Activated T-cell treated with anti-CD3 and anti-CD28 coated beads for 1 hour (primary cell): ENCODE measurements at places on chromosomes 7 and 10.

DNA sequence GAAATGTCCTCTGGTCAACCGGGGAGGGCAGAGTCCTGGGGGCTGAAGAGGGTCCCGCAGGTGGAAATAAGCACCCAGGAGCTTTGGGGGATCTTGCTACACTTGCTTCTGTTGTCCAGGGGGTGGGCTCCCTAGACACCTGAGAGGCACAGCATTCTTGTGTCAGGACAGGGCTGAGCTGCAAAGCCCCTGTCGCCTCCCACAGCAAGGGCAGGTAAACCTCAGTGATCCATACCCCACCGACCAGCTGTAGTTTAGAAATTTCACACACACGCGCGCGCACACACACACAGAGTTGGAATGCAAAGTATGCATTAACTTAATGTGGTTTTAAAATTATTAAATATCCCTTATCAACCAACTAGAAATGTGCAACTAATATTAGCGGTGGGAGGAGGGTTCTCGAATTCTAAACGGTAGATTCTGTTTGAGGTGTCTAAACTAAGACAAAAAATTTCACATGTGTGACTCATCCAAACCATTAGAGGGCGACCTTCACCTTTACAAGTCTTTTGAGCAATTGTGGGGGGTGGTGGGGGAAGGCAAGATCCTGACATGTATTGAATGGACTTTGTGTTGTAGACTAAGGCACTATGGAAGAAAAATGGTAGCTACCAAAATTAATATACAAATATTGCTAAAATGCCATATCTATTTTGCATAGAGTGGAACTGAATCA is 34.3 kb upstream of the PTF1A start:
- no peak for DNase-seq

DNA sequence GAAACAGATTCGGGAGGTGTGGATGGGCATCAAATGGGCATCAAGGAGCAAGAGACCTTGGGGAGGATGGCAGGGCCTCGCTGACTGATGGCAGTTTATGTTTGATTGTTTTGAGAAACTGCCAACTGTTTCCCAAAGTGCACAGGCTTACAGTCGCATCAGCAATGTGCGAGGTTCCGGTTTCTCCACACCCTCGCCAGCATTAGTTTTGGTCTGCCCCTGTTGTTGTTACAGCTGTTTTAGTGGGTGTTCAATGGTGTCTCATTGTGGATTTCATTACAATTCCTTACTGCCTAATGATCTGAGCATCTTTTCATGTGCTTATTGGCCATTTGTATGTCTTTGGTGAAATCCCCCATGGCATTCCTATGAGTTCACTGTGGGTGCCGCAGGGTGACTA is 24.4 kb downstream of the AKR1E2 start:
- DNase-seq: no peak

- DNase-seq: no peak
These were observed 21.8 kb downstream of the ASZ1 start for GRCh38 chr7:117405519-117405918.

- no peak for DNase-seq
These were observed 124.4 kb upstream of the KIF5B start for GRCh38 chr10:32180390-32181280.

DNA sequence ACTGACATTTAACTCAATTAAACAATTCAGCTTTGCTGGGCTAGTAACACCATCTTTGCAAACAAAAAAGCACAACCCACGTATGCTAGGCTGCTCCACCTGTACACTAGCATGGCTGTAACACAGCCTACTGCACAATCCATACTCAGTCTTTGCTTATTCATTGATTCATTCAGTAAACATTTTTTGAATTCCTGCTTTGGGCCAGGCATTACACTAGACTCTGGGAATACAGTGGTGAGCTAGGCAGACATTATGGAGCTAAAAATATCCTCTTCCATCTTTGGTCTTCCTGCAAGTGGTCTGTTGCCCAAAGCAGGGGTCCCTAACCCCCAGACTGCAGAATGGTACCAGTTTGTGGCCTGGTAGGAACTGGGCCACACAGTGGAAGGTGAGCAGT is 9.9 kb downstream of the CNNM1 start:
- DNase-seq: no peak

- no peak for DNase-seq
These were observed 3.6 kb downstream of the ADCK2 start for GRCh38 chr7:140676306-140676705.

DNA sequence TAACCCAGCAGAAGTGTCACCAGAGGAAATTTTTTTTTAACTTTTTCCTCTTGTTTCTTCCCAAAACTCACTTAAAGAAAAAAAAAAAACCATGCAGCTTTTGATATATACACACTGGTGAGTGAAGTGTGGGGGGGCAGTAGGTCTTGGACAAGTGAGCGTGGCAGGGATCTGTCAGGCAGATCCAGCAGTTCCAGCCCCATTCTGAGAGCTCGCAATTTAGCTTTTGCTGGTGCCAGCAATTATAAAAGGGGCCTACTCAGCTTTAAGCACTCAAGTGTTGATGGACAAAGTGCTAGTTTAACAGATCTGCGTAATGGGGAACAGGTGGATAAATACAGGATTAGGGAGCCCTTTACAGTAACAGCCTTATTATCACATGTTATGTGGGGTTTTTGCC is 619.2 kb upstream of the GALNT17 start:
- DNase-seq: no peak

- DNase-seq: no peak
These were observed 23.5 kb upstream of the KBTBD2 start for GRCh38 chr7:32915041-32915536.

DNA sequence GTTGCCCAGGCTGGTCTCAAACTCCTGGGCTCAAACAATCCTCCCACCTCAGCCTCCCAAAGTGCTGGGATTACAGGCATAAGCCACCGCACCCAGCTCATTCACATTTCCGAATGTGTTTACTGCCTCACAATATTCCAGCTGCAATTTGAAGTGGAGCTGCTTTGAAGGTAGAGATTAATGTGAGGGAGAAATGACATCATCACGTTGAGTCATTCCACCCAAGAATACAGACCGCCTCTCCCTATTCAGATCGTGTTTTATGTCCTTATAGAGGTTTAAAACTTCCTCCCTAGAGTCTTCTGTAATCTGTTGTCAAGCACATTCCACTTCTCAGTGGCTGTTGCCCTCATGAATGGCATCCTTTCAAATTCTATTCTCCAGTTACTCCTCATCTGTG is 100.4 kb upstream of the PDGFA start:
- DNase-seq: no peak

DNA sequence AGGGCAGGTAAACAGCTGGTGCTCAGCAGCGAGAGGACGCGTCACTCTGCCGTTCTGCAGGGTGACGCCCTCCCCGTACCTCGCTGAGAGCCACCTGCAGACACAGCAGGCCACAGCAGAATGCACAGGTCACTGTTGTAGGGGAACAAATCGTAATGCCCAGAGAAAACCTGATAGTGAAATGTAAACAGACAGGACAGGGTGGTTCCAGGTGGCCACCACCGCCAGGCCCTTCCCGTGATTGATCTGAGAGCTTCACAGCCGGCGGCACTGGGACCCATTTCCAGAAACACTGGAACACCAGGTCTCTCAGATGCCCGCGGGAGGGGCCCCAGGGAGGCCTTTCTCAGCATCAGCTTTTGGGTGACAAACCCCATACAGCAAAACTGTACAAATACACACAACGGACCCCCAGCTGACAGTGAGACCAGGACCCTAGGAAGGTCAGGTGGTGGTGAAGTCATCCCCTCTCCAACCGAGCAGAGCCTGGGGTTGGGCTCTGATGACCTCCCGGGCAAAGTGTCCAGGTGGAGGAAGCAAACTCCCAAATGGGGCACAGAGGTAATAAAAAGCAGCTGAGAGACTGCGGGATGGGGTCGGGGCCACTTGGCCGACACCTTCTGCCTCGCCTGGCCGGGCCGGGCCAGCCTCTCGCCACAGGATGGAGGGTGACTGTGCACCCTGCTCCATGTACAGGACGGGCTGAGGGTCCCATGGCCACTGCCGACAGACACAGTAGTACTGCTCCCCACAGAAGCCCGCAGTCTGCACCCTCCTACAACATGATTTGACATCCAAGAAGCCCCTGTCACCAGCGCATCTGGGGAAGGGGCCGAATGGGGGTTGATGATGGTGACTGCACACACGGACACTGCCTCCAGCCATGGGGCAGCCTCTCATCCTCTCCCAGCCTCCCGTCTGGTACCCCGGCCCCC is 4.6 kb downstream of the BHLHA15 start:
- DNase-seq: no peak

DNA sequence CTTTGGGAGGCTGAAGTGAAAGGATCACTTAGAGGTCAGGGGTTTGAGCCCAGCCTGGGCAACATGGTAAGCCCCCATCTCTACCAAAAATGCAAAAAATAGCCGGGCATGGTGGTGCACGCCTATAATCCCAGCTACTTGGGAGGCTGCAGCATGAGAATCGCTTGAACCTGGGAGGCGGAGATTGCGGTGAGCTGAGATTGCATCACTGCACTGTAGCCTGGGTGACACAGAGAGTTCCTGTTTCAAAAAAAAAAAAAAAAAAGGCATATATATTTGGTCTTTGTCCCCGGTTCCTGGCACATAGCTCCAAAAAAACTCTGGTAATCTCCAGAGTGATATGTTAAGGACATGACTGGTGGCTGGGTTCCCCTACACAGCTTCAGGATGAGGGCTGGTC is 147.3 kb downstream of the SEC23IP start:
- no peak for DNase-seq

DNA sequence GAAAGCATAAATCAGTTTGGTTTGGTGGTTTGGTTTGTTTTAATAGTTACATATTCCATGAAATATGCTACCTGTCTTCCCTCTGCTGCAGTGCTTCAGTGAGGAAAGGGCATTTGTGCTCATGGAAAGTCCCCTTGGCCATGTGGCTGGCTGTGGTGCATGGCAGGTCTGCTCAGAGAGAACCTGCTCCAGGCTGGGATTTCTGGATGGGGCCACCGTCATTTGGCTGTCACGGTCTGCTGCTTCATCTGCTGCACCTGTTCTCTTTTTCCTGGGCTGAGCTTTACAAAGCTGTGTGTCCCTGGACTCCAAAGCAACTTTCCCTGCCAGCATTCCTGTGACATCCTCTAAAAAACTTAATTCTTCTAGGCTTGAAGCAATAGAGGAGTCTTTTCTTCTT is 8.9 kb downstream of the CDK14 start:
- no peak for DNase-seq

DNA sequence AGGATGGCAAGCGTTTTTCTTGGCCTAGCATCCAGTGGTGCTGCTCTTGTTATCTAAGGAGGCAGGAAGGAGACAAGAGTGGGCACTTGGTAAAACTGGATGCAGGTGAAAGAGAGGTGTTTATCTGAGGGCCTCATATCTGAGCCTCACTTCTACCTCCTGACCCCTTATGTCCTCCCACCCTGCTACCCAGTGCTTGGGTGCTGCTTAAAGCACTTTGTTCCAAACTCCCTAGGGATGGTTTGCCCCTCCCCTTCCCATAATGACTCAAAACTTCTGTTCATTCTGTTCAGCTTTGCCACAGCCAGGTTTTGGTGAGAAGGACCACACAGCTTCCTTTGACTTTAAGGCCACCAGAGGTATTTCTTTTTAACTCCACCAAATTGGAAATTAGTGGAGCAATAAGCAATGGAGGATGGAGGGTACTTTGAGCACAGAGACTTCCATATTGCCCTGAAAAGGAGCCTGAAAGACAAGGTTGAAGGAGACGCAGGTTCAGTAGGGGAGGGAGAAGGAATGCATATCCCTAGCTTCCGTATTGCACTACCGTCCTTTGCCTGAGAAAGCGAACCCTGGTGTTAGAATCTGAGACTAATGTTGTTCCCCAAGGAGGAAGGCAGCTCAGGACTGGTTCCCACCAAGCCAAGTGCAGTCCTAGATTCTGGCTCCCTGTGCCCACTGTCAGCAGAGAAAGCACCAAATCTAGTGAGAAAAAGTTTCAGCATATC is 30.1 kb downstream of the ENTPD1 start:
- DNase-seq: no peak

- no peak for DNase-seq
These were observed 322.7 kb downstream of the CRPPA start for GRCh38 chr7:16098585-16099179.

DNA sequence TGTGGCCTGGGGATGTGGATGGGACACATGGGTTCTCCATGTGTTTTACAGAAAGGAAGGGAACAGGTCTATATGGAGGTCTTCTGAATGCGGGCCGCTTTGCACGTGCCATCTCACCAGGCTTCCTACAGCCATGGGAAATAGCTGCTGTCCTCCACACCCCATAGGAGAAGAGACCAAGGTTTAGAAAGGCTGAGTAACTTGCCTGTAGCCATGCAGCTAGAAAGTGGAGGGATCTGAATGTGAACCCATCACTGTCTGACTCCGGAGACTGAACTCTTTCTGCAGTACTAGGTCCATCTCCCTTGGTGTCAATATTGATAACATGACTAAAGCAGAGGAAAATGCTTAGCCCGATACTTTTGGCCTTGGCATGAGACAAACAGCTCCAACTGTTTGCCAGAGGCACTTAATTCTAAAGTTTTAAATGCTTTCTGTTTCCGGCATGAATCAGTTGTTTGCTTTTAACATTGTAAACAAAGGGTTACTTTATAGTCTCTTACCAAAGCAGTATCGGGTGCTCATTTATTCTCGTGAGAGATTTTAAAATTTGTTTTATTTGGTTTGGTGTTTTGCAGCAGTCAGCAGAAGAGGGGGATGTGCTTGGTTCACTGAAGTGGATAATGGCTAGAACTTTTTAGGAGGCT is 64.8 kb upstream of the LOXL4 start:
- no peak for DNase-seq

GRCh38 chr7:149742075-149742701 is 31.2 kb downstream of the ZNF467 start:
- peak; percentile 50 for DNase-seq

DNA sequence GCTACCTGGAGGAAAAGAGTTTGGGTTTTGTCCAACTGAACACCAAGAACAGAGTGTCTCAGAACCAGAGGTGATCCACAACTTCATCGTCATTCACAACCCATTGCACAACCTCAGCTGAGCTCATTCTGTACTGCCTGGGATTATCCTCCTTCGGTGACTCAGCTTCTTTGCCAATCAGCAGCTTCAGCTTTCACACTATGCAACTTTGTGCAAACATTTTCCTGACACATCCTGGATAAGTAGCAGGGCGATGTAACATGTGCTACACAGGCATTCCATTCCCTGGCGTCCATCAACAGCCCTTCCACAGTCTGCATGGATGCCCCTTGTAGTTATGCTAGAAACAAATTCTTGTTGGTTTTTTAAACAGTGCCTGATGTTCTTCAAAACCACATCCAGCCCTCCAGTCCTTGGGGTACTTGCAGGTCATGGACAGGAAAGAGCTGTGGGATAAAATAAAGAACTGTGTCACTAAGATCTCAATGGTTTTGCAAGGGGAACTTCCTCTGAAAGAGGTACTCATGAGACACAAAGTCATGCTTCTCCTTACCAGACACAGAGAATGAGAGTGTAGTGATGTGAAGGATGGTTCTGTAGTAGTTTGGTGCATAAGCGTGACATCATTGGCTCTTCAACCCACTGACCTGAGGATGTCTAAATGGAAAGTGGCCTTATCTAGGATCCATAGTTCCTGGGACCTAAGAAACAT is 478.5 kb downstream of the KIF20B start:
- no peak for DNase-seq
